ENCODE measurements at places on chromosomes 4 and X.

- DNase-seq, result no peak
These were observed 199.2 kb upstream of the FAM9B start for GRCh38 chrX:9233141-9233540.

GRCh38 chrX:35699642-35700041 is 98.5 kb upstream of the MAGEB16 start:
- DNase-seq, result no peak

- no peak for DNase-seq
These were observed 188.4 kb upstream of the MBNL3 start for GRCh38 chrX:132677233-132677716.

- DNase-seq, result no peak
These were observed 17.5 kb upstream of the MBTPS2 start for GRCh38 chrX:21821875-21822274.

DNA sequence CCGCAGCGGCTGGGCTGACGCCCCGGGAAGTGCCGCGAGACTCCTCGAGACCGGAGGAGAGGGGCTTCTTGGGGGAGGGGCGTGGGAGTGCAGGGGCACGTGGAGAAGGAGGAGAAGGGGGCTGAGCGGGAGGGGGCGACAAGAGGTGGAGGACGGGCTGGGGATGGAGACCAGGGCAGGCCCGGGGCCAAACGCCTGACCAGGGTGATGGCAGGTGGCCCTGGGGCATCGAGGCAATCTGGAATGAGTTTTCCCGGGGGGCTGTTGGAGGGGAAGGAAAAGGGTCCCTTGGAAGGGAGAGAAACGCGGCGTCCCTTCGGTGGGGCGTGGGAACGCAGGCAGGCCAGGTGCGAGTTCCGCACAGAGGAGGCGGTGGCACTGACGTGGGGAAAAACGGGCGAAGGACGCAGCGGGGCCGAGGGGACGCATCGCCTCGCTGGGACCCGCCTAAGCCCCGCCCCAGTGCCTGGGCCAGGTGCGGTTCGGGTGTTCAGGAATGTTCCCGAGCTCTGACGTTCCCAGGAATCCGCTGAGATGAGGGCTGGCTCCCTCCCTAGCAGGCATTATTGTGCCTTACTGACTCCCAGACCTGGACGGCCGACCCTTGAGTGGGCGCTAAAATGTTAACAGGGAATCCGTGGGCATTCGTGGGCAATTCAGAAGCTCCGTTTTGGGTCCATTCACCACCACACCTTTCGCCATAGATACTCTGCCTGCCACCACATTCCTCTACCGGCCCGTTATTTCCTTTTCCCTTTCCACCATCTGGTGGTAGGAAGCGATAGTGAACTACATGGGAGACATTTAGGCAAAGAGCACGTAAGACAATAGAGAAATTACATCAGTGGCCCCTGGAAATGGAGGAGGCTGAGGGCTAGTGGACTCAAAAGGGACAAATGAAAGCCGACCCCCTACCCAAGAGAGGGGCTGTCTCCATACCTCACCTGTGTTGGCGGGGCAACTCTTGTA is 795 bp upstream of the SH3KBP1 start:
- DNase-seq, result peak; percentile 28

GRCh38 chrX:138954976-138955375 is 243.5 kb upstream of the FGF13 start:
- DNase-seq, result no peak

- no peak for DNase-seq
These were observed 31.3 kb upstream of the SORCS2 start for GRCh38 chr4:7160951-7161440.

GRCh38 chr4:93897559-93897958 is 69.0 kb downstream of the ATOH1 start:
- no peak for DNase-seq

GRCh38 chr4:90528551-90528950 is 401.4 kb downstream of the CCSER1 start:
- no peak for DNase-seq

- no peak for DNase-seq
These were observed 78.4 kb upstream of the MAP3K15 start for GRCh38 chrX:19593690-19594089.

GRCh38 chr4:186658657-186659056 is 65.0 kb downstream of the FAT1 start:
- DNase-seq, result no peak

GRCh38 chr4:147463065-147463464 is 17.8 kb upstream of the EDNRA start:
- no peak for DNase-seq

- DNase-seq, result peak; percentile 9
These were observed 30.3 kb upstream of the GLRB start for GRCh38 chr4:157045507-157046127.

DNA sequence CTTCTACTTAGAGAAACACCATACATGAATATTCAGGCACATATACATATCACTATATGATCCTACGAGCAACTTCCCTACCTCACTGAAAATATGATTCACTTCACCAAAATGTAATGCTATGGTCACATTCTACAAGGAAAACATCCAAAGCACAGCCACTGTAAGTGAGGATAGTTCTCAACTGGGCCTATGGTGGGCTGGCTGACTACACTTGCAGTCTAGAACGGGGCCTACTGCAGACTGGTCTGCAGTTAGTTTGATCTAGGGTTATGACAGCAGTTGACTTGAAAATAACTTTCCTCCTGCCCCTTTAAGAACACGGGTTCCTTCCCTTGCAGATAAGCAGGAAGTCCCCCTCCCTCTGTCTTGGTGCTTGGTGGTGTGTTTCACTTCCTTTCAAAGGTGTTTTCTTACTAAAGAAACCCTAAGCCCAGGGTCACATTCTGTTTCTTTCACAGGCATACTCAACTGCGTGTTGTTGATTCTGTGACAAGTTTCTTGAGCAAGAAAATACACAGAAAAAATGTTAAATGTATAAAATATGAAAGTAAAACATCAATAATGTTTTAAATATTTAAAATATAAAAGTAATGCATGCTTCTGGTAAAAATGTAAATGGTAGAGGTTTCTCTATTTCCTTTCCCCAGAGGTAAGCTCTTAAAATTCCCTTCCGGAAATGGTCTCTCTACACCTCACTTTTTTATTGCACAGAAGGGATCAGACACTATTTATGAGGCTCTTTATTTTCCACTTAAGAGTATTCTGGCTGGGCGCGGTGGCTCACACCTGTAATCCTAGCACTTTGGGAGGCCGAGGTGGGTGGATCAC is 18.0 kb upstream of the TMSB4X start:
- no peak for DNase-seq

GRCh38 chr4:141636771-141637460 is 533 bp downstream of the IL15 start:
- no peak for DNase-seq

GRCh38 chr4:16691450-16691849 is 207.0 kb downstream of the LDB2 start:
- DNase-seq, result no peak

DNA sequence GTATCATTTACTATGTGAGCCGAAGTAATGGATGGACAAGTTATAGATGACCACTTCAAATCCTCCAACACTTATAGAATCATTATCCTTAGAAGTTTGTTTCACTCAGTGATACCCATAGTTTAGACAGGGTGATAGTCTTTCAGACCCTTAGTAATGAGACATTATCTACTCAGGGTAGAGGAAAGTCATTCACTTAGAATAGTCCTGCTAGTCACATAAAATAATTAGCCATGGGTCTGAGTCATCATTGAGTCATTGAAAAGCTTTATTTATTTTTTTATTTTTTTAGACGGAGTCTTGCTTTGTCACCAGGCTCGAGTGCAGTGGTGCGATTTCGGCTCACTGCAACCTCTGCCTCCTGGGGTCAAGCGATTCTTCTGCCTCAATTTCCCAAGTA is 321.7 kb upstream of the FSTL5 start:
- DNase-seq, result no peak

- no peak for DNase-seq
These were observed 6.9 kb downstream of the KLHL5 start for GRCh38 chr4:39068907-39069306.

GRCh38 chrX:109959356-109959871 is 43.5 kb upstream of the TMEM164 start:
- DNase-seq, result no peak

DNA sequence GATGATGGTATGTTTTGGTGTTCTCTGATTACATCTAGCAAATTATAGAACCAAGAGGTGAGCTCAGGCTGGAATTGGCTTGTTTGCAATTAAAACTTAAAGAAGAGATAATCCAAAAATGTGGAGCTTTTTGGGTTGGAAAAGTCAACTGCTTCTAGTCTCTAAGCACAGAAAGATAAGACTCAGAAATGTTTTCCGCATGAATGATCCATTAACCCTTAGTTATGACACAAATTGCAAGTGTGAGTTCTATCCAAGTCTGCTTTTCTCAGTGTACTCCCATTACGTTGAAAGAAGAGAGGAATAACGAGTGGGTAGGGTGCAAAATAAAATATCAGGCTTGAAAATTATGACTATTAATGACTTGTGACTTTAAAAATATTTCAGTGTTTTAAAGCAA is 38.5 kb downstream of the HPGD start:
- DNase-seq, result no peak

DNA sequence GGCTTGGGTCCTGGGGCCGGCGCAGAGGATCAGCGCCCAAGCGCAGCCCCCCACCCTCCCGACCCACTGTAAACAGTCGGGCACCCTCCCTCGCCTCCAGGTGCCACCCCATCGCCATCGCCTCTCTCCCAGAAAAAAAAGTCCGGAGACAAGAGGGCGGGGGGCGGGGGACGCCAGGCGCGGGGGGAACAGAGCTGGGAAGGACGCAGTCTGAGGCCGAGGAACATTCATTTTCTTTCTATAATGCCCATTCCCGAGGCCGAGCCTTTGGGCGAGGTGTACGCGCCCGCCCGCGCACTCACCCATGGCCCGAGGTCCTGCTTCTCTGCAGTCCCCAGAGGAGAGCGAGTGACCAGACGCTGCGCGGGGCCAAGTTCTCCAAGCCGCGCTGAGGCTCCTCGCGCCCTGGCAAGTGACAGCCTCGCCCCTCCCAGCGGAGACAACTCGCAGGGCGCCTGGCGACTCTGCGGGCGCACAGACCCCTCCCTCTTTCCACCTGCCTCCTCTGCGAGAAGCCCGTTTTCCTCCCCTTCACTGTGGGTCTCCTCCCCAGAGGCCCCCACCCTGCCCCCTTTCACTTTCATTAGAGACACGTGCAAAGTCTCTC is 63.5 kb upstream of the WDR17 start:
- peak; percentile 12 for DNase-seq

- DNase-seq, result no peak
These were observed 198.8 kb downstream of the ANTXR2 start for GRCh38 chr4:79874197-79874596.

- DNase-seq, result no peak
These were observed 45.7 kb upstream of the SLC34A2 start for GRCh38 chr4:25609976-25610375.

GRCh38 chrX:33892670-33893069 is 239.4 kb downstream of the FAM47A start:
- no peak for DNase-seq

DNA sequence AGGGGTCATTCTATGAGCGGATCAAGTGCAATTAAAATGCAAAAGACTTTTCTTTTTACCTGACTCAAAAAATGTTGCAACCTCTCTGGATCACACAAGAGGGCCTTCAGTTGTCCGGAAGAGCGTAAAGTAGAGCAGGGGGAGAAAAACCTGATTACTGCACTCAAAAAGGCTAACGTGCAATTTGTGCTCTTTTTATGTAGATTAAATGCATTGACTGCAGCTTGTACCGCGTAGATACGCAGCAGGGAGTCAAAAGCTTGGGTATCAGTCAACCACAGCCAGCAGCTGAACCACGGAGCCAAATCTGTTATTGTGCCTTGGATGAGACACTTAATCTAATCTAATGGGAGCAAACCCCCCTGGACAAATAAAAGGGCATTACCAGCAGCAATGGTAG is 107.3 kb upstream of the RAI2 start:
- DNase-seq, result no peak

DNA sequence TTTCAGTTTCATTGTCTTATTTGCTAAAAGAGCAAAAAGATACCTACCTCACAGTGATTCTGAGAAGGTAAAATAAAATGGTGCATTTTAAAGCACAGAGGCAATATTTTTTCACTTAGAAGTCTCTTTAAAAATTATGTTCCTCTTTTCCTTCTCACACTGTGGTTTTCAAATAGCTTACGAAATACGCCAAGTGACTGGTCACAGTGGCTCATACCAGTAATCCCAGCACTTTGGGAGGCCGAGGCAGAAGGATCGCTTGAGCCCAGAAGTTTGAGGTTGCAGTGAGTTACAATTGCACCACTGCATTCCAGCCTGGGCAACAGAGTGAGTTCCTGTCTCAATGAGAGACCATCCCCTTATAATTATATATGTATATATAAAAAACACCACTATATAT is 372.6 kb downstream of the FBXO8 start:
- DNase-seq, result no peak

GRCh38 chrX:45771560-45772340 is 571.1 kb upstream of the DIPK2B start:
- no peak for DNase-seq

- DNase-seq, result no peak
These were observed 15.8 kb downstream of the DHRSX start for GRCh38 chrX:2484721-2485648.

GRCh38 chrX:80808881-80809411 is 731 bp downstream of the BRWD3 start:
- DNase-seq, result peak; percentile 3

GRCh38 chr4:170662250-170662649 is 572.5 kb upstream of the AADAT start:
- no peak for DNase-seq

DNA sequence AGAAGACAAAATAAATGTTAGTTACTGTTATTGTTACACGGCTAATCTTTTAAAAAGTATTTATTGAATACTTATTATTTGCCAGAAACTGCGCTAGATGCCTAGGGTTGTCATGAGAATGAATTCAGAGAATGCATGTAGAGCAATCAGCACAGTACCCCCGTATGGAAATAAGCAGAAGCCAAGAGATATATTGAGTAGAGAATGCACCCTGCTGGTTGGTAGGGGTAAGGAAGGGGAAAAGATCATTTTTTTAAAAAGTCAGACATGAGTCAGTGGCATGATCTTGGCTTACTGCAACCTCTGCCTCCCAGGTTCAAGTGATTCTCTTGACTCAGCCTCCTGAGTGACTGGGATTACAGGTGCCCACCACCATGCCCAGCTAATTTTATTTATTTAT is 13.1 kb upstream of the DRP2 start:
- peak; percentile 10 for DNase-seq

- DNase-seq, result peak; percentile 51
These were observed 80.3 kb upstream of the LSM6 start for GRCh38 chr4:146095091-146095690.

DNA sequence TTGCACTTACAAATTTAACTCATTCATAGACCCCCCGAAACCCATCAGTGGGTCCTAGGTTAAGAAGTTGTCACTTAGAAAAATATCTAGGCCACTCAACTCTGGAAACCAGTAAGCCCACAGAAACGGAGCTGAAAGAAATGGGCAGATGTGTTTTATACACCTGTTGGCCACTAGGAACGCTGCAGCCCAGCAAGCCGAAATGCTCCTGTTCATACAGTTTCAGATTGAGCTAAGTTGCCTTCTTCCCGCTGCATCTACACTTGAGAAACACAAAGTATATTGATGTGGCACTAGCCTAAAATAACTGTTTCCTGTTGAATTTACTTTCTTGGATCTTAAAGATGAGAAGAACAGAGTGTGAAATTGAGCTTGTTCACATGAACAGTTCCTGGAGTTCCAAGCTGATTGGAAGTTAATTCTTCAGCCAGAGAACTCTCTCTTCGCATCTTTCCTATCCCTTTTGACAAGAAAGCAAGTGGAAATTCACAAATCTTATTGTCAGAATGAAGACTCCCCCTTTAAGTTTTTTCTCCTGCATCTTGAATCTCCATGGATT is 174.1 kb downstream of the RBMX2 start:
- DNase-seq, result peak; percentile 26
